NK-92 treated with Interleukin-12 subunit alpha and Interleukin-12 subunit beta, amount 100 ng/mL, for 24 hours (cell line): ENCODE measurements at places on chromosomes 11 and 22.

- DNase-seq: no peak
Observed at GRCh38 chr11:32034149-32034548, 56.7 kb upstream of the RCN1 start.

GRCh38 chr11:124900464-124900863, 2.8 kb upstream of the ROBO4 start:
- no peak for DNase-seq

DNA sequence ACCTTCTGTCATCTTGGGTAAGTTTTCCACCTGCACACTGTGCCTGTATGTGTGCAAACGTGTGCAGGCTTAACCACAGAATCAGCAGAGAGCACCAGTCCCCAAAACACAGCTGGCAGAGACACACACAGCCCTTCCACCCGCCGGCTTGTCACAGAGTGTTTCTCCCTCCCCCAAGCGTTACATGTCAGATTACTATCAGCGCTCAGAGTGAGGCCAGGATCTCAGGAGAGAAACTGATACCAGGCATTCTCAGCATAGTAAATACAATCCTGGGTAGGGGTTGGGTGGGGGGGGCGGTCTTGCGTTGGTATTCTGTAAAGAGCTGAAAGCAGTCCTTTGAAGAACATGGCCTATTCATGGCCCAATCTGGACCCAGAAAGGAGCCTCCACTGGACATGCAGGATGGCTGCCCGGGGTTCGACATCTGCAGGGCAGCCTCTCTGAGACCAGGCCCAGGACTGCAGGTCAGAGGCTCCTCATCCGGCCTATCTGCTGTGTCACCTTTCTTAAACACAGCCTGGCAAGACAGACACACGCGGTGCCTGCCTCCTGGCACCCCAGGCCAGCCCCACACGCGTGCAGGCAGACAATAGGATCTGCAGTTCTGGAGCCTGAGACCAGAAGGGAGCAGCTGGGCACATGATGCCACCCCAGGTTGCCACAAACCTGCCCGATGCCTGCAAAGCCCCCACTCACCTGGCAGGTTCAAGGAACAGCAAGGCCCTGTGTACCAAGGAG, 1.7 kb downstream of the OSBPL5 start:
- no peak for DNase-seq

DNA sequence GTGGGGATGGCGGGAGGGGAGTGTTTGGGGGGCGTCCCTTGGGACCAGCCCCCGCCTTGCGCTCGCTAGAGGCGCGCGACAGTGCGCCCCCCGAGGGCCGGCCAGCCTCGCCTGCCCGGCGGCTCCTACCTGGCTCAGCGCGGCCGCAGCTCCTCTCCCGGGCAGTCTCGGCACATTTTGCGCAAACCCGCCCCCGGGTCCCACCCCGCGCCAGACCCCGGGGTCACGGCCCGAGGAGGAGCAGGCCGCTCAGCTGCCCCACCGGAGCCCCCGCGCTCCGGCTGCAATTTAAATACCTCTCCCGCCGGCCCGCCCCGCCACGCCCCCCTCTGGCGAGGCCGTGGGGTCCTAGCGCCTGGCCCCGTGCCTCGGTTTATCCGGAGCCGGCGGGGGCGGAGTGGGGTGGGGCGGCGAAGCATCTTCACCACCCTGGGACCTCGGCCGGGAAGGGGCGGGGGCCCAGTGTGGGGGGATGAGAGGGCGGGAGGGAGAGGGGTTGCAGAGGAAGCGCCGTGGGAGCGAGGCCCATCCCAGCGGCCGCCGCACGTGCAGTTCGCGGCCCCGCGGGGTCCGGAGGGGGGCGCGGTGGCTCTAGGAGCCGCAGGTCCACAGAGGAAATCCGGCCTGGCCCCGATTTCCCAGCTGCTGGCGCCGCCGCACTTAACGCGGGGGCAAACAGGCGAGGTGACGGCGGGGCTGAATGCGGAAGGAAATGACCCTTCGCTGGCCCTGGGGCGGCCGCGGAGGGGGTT, at the start of gene LRRC32:
Gene LRRC32 (minus strand): TSS at position 263 of the 752 bp plus-strand sequence. CDS start 4,793 bp downstream, outside the sequence.
- DNase-seq: no peak

GRCh38 chr11:43399983-43400630, 41.4 kb downstream of the TTC17 start:
- DNase-seq: no peak

DNA sequence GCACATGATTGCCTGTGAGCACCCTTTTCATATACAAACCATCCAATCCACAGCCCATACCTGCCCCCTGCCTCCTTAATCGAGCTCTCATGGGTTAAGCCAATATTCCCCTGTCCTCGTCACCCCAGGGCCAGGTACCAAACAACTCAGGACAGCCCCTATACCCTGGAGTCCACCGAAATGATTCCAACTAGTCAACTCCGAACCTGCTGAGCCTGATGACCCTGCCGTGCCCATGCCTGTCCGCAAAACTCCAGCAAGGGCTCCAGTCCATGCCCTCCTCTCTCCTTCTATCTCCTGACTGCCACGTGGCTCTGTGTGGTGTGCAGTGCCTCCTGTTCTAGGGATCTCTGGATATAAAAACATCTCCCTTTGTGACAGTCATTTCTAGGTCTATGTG, 35.5 kb upstream of the SYT13 start:
- DNase-seq: no peak

DNA sequence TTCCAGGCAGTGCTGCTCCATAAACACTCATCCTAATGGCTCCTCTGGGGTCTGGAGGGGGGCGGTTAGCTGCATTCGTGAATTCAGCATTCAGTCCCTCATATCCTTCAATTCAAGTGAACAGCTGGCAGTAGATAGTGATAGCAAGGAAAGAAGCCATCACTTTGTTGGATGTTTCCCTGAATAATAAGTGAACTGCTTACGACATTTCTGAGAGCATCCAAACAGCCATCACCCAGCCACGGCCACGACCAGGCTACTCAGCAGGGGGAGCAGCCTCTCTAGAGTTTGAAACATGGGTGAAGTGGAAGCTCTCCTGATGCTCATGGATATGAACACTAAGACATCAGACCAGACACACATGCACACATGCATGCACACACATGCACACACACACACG, 163.6 kb downstream of the NTM start:
- no peak for DNase-seq

GRCh38 chr22:20562607-20563465, 55.4 kb downstream of the MED15 start:
- no peak for DNase-seq

- no peak for DNase-seq
Observed at GRCh38 chr11:12273618-12273995, 103.8 kb upstream of the PARVA start.

DNA sequence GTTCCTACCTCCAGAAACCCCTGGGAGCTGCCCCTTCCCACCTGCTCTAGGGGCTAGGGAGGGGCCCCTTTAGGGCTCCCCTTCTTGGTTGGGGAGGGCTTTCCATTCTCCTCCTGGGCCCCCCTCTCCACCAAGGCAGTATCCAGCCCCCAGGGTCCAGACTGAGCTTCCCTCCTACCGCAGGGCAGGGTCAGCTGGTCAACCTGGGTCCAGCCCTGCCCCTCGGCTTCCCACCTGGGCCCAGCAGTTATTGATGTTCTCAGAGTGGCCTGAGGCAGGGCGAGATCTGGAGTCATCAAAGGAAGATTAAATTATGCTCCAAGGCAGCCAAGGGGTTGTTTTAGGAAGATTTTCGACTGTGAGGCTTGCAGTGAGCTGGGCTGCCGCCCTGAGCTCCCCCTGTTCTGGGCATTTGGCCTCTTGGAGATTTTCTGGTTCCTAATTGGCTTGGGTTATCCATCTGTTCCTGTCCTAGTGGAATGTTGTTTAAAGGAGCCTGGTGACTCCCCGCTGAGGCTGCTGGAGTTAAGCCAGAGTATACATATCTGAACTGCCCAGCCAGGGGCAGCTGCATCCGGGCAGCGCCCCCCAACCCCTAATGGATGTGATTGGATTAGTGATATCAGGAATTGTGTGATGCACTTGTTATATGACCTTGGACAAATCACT, 1.8 kb upstream of the SLC22A8 start:
- no peak for DNase-seq

- peak; percentile 47 for DNase-seq
Observed at GRCh38 chr11:63023841-63024648, 8.4 kb upstream of the SLC22A8 start.

- peak; percentile 45 for DNase-seq
Observed at GRCh38 chr22:31646186-31647019, 15.6 kb downstream of the PISD start.

GRCh38 chr22:40982482-40983385, 31.6 kb downstream of the RBX1 start:
- DNase-seq: no peak

DNA sequence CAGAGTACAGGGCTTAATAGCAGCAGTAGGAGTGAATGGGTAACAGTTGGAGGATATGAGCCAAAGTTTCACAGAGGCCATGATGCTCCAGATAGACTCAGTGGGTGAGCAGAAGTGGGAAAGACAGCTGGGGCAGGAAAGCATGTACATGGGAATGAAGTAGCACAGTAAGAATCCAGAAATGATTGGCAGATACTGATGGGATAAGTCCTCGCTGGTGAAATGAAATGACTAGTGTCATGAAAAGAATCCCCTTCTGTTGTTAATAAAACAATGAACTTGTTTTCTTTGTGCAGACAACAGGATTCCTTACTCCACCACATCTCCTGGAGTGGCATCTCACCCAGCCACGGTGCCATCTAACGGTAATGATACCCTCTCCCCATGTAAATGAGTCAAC, 17.4 kb upstream of the PANX1 start:
- no peak for DNase-seq

GRCh38 chr11:126140926-126141280, 70.5 kb downstream of the RPUSD4 start:
- DNase-seq: no peak

DNA sequence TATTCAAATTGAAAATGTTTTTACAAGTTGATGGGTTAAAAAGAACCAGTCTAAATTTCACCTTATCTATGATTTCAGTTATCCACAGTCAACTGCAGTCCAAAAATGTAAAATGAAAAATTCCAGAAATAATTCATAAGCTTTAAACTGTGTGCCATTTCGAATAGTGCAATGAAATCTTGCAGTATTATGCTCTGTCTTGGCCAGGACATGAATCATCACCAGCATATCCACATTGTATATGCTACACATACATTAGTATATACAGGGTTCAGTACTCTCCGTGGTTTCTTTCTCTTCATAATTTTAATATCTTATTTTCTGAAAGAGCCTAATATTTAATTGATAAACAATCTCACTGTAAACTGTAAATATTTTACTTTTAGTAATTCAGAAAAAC, 45.9 kb downstream of the ARHGAP32 start:
- DNase-seq: no peak

- no peak for DNase-seq
Observed at GRCh38 chr22:47657224-47657623, 894.8 kb downstream of the TBC1D22A start.

DNA sequence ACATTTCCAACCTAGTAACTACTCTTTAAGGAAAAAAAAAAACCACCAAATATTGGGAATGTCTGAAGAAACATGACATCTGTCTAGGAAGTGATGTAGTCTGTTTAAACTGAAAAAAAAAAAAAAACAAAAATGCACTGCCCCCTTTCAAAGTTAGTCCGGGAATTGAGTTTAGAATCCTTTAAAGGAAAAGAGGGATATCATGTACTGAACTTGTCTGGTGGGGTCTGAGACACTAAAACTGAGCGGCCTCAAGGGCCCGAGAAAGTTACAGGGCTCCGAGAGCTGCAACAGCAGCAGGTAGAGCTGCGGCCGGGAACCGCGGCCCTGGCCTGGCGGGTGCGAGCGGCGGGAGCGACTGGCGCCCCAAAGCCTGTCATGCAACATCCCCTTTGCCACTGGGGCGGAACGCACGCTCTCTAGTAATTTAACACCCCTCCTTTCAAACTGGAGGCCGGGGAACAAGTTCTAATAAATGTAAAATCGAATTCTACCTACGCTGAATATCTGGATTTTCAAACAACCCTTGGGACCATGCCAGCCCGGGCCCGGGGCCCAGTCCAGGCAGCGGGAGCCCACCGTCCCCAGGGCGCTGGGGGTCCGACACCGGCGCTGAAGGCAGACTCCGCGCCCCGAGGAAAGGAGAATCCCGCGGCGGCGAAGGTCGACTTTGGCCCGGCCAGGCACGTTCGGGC, 736 bp downstream of the RDX start:
- DNase-seq: peak; percentile 43

DNA sequence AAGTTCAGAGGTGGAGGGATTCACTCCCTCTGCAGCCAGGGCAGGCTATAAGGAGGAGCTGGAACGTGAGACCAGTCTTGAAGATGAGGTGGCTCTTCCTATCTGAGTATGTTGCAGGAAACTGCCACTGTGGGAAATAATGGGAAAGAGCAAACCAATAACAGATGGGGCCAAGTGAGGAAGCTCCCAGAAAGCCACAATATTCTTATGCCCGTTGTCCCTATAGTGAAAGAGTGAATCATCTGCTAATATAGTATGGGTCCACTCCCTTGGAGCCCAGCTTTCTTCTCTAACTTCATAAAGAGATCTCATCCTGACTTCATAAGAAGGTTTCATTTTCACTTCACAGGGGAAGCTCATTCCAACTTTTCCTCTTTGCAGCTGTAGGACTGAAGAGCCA, 206.4 kb downstream of the BLID start:
- no peak for DNase-seq

GRCh38 chr11:112226831-112227401, 688 bp downstream of the PTS start:
- no peak for DNase-seq

DNA sequence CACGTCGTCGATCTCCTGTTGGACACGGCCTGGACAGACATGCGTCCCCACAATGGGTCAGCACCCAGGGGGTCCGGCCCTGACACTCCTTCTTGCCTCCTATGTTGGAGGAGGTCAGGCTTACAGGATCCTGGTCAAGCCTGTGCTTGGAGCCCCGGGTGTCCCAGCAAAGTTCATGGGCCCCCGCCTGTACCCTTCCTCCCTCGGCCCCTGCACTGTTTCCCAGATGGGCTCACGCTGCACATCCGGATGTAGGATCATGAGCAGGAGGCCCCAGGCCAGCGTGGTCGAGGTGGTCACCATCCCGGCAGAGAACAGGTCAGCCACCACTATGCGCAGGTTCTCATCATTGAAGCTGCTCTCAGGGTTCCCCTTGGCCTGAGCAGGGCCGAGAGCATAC, 3.0 kb downstream of the CYP2D6 start:
- no peak for DNase-seq

DNA sequence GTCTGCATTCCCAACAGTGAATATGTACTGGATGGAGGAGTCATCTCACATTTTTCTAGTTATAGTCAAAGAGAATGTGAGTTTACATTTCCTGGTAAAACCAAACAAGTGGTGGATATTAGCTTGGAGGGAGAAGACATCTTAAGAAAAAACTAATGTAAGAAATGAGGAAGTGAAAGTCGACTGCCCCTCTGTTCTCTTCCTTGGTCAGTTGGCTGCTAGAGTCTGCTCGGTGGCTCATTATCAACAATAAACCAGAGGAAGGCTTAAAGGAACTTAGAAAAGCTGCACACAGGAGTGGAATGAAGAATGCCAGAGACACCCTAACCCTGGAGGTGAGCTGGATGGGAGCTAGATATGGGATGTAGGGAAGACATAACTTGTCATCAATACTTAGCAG, 5.8 kb downstream of the SLC22A9 start:
- no peak for DNase-seq

DNA sequence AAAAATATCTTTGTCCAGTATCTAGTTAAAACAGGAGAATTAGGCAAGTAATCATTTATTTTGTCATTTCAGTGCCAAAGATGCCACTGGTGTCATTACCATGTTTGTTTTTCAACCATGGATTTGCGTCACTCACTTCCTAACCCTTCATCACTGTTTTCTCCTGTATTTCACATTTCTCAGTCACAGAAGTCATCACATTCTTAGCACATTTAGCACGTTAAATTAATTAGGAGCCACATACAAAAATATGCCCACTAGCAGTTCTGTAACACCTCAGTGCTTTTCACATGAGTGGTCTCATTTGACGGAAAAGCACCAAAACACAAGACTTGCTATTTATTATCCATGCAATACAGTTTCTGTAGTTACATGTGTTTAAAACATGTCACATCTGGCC, 546.0 kb downstream of the METTL15 start:
- DNase-seq: no peak
